ENCODE measurements at places on chromosomes 3 and 15.

GRCh38 chr3:77825001-77825827, 785.3 kb downstream of the ROBO2 start:
- DNase-seq: no peak

DNA sequence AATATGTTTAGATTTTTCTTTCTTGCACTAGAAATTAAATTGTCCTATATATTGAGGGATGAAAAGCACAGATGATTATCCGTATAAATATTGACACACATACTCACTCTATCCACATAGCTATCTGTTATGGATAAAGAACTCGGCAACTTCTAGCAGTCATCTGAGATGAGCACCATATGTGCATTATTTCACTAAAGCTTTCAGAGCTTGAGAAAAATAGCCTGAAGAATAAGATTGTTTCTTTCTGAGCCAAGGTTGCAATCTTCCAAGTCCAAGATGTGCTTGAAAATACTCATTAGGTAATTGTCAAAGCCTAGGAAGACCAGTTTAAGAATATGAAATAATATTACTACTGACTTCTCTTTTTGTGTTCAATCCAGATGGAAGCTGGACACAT, 40.5 kb downstream of the COL8A1 start:
- DNase-seq: no peak

DNA sequence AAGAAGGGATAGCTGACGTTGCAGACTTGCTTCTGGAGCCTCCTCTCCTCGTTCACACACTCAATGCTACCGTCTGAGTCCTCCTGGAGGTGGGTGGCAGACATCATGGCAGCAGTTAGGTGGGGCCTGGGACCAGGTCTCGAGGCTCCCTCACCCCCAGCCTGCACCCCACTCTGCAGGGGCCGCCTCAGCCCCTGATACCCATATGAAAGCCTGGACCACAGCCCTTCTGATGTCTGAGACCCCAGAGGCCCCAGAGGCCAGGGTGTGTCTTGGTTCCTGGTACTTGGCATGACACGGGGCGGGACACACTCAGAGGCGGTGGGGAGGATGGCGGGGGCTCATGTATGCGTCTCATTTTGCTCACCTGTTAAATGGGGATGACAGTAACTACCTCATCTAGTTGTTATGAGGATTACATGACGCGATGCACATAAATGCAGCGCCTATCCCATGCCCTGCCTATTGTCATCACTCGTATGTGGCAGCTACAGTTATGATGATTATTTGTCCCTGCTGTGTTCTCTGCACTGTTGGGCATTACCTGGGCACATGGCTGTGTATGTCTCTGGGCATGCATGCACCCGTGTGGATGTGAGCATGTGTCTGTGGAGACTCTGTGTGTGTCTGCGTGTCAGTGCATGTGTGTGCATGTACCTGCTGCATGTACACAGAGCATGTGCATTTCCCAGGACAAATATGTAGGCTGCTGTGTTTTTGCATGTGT, 39.9 kb downstream of the FEM1B start:
- no peak for DNase-seq

- DNase-seq: no peak
Observed at GRCh38 chr3:134214239-134214638, 36.4 kb downstream of the RYK start.

GRCh38 chr3:194990454-194991337, 280.3 kb downstream of the XXYLT1 start:
- DNase-seq: no peak

- DNase-seq: no peak
Observed at GRCh38 chr3:172101107-172101506, 61.7 kb downstream of the FNDC3B start.

Measured in activated gamma-delta T cell treated with anti-CD3 and anti-CD28 coated beads, Interleukin-2, amount 50 U/mL, for 16 hours (primary cell).